Dorsolateral prefrontal cortex (tissue), 122 donors: ENCODE measurements at places on chromosomes 7 and 10. TPM values are rescaled to one million over a fixed set of nuclear protein-coding genes. Genes with fewer than 3 reads are reported as not detected.

DNA sequence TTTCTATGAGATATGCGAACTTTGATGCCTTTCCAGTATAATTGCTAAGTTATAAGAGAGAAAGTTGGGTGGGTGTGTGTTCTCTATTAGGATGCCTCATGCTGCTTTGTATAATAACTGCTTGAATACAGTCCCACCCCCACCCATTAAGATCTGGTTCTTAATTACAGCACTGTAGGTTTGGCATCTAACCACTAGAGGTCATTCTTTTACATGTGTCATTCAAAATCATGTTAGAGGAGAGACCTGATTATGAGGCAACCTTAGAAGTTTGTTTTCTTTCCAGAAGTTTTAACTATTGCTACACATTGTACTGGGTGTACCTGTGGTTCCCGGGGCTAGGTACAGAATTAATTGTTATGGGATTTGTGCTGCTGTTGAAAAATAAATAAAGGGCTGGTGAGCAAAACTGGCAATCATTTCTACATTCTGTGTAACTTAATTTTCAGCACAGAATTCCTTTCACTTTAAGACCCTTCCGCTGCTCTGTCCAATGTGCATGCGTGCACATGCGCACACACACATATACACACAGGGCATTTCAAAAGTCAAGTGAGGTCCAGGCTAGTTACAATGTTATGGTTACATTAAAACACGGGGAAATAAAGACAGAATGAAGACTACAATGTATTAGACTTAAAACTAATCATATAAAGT lies 1156.3 kb downstream of the SORCS3 start:
- DNase-seq, result no peak

GRCh38 chr10:63696205-63696604 lies 175.0 kb downstream of the REEP3 start:
- no peak for DNase-seq

GRCh38 chr10:58840840-58841435 lies 328.3 kb downstream of the BICC1 start:
- DNase-seq, result no peak

- no peak for DNase-seq
Observed at GRCh38 chr10:17645621-17646345, 1.8 kb downstream of the STAM start.

- DNase-seq, result no peak
Observed at GRCh38 chr7:50853311-50853710, 70.6 kb upstream of the GRB10 start.

Gene ZP3
- 1.8 TPM for total RNA-seq
